Frontal cortex (tissue), 4 donors: ENCODE measurements at places on chromosomes 5 and 9.

DNA sequence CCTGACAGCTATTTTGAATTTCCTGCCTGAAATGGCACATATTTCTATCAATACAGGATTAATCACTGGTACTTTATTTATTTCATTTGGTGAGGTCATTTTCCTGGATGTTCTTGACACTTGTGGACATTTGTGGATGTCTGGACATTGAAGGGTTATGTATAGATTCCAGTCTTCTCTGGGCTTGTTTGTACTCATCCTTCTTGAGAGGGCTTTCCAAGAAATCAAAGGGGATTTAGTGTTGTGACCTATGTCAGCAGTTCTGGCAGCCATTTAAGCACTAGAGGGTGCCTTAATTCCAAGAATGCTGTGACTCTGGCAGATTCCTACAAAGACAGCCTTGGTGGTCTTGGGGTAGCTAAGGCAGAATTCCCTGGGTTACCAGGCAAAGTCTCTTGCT, 259.7 kb downstream of the CSNK1G3 start:
- no peak for DNase-seq

DNA sequence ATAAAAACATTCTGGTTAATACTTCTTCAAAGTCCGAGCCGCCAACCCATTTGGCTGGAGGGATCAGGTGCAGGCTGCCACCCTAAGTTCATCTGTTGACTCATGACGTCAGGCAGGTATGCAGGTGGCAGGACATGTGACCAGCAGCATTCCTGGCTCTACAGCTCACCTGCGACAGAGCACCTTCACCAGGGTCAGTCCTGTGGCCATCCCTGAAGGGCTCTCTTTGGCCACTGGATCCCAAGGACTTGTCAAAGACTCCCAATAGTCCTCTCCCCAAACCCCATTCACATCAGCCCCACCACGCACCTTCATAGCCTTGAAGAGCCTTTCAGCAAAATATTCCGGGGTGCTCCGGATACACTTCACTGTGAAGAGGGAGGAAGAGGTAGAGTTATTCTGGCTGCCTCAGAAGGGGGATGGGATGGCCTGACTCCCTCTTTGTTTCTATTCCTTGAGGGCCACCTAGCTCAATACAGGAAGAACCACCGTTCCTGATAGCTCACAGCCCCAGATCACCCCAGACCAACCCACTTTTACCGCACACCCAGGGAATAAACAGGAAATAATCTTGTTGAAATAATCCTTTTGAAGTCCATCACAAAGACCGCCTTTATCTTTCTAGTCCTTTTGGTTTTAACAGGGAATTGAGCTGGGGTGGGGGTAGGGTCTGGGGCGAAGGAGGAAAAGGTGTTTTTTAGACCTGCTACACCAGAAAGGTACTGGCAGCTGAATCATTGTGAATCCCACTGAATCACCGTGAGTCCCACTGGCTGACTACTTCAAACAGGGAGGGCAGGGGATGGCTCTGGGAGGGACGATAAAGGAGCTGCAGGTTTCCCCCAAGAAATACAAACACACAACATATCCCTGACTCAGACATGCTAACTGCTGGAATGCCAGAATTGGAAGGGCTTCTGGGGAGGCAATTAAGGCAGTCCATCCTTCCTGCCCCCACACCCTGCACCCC, 26.4 kb downstream of the ANXA6 start:
- no peak for DNase-seq

DNA sequence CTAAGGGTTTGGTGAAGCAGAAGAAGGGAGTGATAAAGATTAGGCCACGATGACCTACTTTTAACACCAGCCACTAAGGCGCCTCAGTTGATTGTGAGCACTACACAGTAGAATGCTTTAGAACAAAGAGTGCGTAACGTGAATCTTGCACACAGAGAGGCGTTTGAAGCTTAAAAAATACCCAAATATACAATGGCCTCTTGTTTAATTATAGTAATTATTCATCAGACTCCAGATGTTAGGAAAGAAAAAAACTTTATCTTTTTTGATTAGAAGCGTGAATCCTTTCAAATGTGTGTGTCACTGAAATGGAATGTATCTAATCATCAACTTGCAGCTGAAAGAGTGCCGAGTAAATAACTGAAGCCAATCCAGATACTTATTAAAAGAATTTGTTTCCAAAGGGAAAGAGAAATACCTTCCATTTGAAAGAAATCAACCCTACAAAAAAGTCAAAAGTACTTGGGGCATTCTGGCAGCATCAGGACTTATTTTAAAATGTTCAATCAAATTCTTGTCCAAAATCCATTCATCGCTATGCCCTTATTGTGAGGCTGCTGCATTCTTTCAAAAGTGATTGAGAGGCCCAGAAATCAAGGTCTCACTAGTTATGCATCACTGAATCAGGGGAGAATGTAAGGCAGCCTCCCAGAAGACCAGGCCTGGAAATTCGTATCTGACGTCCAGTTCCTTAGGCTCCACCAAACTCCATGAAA, 337.5 kb downstream of the ZNF608 start:
- DNase-seq: no peak

GRCh38 chr9:123232332-123232731, 36.1 kb downstream of the STRBP start:
- DNase-seq: no peak

DNA sequence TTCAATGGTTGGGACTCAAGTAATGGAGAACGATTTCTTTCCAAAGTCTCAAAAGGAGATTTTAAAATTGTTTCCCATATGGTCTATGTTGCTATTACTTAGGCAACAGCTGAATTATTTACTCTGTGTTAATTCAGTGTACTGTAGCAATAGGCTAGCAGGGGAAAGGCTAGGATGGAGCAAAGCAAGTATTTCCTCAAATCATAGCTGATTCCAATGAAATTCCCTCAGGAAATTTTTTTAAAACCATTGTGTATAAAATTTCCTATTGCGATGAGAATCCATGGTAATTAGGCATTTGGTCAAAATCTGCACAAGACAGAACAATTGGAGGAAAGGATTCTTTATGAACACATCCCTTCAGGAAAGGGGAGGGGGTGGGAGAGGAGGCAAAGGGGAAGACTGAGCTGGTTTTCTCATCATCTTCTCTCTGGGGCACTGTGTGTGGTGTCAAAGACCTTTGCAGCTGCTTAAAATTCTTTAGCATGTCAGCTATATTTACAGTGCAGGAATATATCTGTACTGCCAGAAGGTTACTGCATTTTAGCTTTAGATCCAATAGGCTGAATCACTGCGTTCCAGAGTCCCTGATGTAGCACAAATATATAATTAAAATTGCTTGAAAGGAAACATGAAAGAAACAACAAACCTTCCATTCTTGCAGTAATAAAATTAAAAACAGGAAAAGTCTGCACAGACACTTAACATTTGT, 95.3 kb downstream of the ZNF608 start:
- no peak for DNase-seq

DNA sequence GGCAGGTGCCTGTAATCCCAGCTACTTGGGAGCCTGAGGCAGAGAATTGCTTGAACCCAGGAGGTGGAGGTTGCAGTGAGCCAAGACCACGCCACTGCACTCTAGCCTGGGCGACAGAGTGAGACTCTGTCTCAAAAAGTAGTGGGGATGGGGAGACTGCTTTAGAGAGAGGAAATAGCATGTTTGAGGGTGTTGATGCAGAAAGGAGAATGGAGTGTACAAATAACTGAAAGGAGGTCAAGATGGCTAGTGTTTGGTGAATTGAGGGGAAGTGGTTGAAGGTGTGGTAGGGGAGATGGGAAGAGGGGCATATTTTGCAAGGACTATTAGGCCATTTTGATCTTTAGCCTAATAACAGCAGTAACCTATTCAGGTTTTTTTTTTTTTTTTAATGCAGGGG, 18.2 kb downstream of the TENT2 start:
- no peak for DNase-seq

DNA sequence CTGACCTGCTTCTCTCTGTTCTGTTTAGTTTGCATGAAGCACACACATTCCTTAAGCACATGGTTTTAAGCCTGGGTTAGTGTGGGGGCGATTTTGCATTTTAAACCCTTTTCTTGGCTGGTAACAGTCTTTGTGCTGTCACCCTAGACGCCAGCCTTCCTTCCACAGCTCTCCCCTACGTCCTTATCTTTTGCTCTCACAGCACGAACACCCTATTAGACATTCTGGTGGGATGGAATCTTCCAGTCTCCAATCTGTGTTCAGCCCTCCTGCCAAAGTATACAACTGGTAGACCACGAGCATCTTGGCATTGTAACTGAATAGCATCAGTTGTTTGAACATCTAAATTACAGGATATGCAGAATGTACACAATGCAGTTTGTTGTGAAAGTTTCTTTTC, 316.9 kb upstream of the IRX2 start:
- no peak for DNase-seq

DNA sequence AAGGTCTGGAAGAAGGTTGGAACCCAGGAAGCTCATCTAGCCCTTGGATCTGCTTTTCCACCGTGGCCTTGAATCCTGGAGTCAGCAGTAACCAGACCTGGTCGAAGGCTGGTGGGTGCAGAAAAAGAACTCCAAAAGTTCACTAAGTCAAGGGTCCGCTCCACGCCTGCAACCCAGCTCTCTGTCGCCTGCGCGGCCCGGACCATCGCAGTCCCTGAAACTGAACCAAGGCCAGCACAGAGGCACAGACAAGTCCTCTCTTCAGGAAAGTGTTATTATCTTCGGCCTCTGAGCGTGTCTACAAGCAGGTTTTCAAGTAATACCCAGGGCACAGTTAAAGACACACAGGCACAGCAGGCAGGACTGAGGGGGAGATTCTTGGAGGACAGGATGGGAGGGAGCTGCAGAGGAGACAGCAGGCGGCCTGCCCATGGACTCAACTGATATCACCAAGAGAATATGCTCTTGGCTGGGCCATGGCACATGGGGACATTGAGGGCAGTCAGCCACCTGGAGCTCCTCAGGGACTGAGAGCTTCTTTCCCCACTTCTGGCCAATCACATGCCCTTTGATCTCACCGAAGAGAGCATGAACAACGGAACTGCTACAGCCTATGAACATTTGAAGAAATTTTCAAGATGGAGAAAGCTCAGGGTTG, 45.8 kb upstream of the SEMA4D start:
- no peak for DNase-seq

DNA sequence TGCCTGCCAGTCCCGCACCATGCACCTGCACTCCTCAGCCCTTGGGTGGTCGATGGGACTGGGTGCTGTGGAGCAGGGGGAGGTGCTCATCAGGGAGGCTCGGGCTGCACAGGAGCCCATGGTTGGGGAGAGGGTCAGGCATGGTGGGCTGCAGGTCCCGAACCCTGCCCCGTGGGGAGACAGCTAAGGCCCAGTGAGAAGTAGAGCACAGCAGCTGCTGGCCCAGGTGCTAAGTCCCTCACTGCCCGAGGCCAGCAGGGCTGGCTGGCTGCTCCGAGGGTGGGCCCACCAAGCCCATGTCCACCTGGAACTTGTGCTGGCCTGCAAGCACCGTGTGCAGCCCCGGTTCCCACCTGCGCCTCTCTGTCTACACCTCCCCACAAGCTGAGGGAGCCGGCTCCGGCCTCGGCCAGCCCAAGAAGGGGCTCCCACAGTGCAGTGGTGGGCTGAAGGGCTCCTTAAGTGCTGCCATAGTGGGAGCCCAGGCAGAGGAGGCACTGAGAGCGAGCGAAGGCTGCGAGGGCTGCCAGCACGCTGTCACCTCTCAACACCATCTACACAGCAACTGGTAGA, 88.5 kb upstream of the ELAVL2 start:
- no peak for DNase-seq

GRCh38 chr5:138657360-138657759, 82.2 kb upstream of the HSPA9 start:
- no peak for DNase-seq
